ENCODE measurements at places on chromosomes 5 and 9. TPM values are rescaled to one million over a fixed set of nuclear protein-coding genes. Genes with fewer than 3 reads are reported as not detected.

- no peak for DNase-seq
Observed at GRCh38 chr9:77156646-77157371, 20.5 kb upstream of the VPS13A start.

GRCh38 chr5:111392181-111392580 is 120.2 kb downstream of the STARD4 start:
- no peak for DNase-seq

- no peak for DNase-seq
Observed at GRCh38 chr5:94632024-94632423, 13.6 kb downstream of the SLF1 start.

Gene CNTNAP3B
- total RNA-seq = 20.1 TPM

DNA sequence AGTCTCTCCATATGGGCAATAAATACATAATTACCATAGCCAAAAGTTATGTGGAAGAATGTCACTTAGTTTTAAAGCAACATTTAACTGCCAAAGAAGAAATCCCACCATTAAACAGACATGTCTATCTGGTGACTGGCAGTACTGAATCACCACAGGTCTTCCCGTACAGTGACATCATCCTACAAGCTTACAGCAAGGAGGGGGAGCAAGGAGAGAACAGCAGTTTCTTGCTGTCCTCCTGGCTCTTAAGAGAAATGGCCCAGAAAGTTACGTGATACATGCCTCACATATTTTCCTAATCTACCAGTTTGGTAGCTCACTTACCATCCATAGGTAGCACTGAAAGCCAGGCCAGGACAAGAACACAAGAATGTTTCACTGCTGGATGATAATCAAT is 671.0 kb downstream of the DMRTA1 start:
- DNase-seq = no peak

- DNase-seq = peak; percentile 79
Observed at GRCh38 chr9:91795598-91796241, 154.3 kb downstream of the ROR2 start.

- DNase-seq = no peak
Observed at GRCh38 chr9:85510830-85511504, 230.8 kb downstream of the AGTPBP1 start.

- DNase-seq = no peak
Observed at GRCh38 chr9:30244877-30245276, 2139.6 kb upstream of the ACO1 start.

Gene LHX3
- total RNA-seq = not detected

GRCh38 chr9:134304690-134305089 is 21.6 kb upstream of the RXRA start:
- no peak for DNase-seq

GRCh38 chr5:142784401-142784955 is 14.3 kb downstream of the ARHGAP26 start:
- no peak for DNase-seq

GRCh38 chr5:82405161-82405560 is 127.0 kb upstream of the RPS23 start:
- DNase-seq = no peak

- DNase-seq = no peak
Observed at GRCh38 chr5:170273968-170274710, 23.4 kb downstream of the LCP2 start.

DNA sequence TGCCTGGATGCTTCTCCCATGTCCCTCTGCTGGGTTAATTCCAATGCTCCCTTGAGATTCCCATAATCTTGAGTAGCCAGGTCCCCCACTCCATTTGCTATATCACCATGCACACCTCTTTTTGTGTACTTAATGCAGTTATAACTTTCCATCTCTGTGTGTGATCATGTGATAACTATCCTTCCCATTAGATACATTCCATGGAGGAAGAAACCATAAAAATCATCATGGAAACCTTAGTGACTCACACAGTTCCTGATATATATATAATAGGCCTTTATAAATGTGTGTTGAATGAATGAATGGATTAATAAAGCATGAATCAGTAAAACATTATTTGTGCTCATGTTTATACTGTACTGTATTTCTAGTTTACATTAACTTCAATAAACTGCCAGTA is 104.6 kb downstream of the PCSK5 start:
- DNase-seq = no peak

Gene CAAP1
- total RNA-seq = 10.4 TPM

- DNase-seq = no peak
Observed at GRCh38 chr9:132197856-132198550, 36.1 kb downstream of the NTNG2 start.

Gene SLC25A2
- 0.61 TPM for total RNA-seq

DNA sequence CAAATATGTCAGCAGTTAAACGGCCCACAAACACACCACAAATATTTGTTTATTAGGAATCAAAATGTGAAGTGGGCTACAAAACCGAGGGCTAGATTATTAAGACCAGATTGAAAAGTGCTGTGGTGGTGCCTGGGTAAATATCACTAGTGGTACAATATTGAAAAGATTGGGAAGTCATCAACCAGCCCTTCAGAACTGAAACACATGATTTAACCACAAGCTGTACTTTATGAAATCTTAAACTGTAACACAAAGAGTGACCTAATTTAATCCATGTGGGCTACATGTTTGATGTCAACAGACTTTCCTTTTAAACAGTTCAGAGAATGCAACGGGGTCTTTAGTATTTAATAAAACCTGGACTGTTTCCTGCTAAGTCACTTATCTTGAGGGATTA is 182.3 kb downstream of the SPATA31D1 start:
- no peak for DNase-seq

Gene GNE
- total RNA-seq = 32.8 TPM

Gene JMY
- 8.5 TPM for total RNA-seq

- DNase-seq = no peak
Observed at GRCh38 chr9:98332405-98332831, 77.0 kb upstream of the TBC1D2 start.

- DNase-seq = no peak
Observed at GRCh38 chr5:79619854-79620253, 7.6 kb downstream of the TENT2 start.

GRCh38 chr9:128406848-128407391 is 13.7 kb upstream of the CERCAM start:
- DNase-seq = no peak

- DNase-seq = no peak
Observed at GRCh38 chr9:29511680-29512079, 1938.4 kb upstream of the C9orf72 start.

Gene DOCK2
- 49.4 TPM for total RNA-seq

Gene SH3TC2
- total RNA-seq = 0.64 TPM
